B cell (primary cell): ENCODE measurements at places on chromosomes 1 and 21. TPM values are rescaled to one million over a fixed set of nuclear protein-coding genes. Genes with fewer than 3 reads are reported as not detected.

DNA sequence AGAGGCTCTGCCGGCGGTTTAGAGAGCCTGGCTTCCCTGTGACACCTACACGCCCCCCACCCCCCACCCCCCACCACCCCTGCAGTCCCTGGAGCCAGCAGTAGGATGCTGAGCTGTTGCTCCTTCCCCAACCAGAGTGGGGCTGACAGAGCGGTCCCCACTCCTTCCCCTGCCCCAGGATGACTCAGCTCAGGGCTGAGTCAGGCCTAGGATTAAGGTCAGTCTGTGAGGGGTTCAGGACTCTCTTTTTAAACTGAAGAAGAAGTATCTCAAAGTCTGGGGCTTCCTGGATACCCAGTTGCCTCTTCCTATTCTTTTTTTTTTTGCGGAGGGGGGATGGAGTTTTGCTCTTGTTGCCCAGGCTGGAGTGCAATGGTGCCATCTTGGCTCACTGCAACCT lies 19.1 kb downstream of the DMBX1 start:
- no peak for DNase-seq

DNA sequence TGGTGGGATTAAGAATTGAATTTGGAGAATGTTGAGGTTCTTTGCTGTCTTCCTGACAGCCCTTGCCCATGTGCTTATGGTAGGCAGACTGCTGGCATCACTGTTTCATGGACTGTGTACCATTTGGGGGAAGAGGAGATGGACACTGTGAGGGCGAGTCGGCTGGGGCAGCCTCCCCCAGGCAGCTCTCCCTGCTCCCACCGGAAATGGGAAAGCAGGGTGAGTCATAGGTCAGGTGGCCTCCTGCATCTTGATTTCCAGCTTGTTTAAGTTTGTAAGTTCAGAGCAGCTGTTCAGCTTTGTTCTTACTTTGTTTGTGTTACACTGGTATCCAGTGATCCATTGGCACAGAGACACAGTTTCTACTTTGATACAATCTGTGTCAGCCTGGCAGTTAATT lies 87.2 kb upstream of the CNIH3 start:
- DNase-seq = no peak

GRCh38 chr1:45375104-45376090 lies 35.2 kb upstream of the MUTYH start:
- DNase-seq = no peak

GRCh38 chr1:208420696-208421095 lies 176.5 kb upstream of the PLXNA2 start:
- DNase-seq = no peak

The KRTAP19-1 gene
- not detected in 2 replicates for polyA plus RNA-seq

The WDR64 gene
- polyA plus RNA-seq = 0.13 and 0.37 TPM in 2 replicates

- DNase-seq = no peak
Observed at GRCh38 chr1:71166178-71167173, 85.6 kb upstream of the ZRANB2 start.

DNA sequence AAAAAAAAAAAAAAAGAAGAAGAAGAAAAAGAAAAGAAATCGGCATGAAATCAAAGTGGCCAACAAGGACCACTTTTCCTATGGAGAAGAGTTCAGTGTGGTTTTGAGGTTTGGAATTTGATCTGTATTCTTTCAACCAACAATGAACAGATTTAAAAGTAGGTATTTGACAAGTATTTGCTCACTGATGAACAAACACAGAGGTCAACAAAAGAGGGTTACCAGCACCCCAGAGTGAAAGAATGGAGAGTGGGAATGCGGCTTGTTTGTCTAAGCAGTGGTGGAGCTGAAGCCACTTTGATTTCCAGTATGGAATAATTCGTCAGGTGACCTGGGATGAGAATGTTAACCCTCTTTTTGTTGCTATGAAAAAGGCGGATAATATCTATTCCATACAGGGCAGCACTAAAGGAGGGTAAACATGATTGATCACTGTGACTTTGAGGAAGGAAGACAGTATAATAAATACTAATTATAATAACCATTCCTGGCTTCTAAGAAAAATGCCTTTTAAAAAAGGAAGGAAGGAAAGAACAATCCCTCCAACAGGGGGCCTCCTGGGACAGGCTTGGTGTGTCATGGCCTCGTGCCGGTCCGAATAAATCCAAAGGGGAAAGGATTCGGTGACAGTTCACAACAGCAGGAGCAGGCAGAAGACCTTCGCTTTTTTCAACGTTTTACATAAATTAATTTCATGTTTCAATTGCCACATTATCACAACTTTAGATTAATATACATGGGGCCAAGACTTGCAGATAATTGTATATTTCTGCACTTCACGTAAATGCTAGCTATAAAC lies 37.2 kb upstream of the SIM2 start:
- DNase-seq = no peak

The FCRL4 gene
- polyA plus RNA-seq = 0.03 and 0.09 TPM in 2 replicates

The CLDN17 gene
- polyA plus RNA-seq = not detected in 2 replicates

- no peak for DNase-seq
Observed at GRCh38 chr1:157438146-157438545, 114.2 kb downstream of the FCRL5 start.

- DNase-seq = peak; percentile 82
Observed at GRCh38 chr1:89525169-89525855, 683 bp downstream of the LRRC8B start.

DNA sequence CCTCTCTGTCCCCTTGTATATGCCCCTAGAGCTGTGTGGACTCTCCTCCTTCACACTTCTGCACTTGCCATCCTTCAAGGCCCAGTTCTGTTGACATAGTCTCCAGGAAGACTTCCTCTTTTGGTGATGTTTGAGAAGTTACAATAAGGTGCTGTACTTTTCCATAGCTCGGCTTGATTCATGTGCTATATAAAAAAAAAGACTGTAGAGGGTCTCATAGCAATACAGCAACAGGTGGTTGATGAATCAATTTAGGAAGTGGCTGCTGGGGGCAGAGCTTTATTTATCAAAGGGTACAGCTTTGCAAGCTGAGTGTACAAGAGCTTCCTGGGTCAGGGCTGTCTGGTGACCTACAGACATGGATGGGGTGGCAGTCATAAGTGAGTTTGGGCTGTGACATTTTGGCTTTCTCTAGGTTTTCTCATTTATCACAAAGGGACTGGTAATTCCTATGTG lies 102.7 kb downstream of the RUNX1 start:
- DNase-seq = peak; percentile 45
